LHCN-M2 (cell line): ENCODE measurements at places on chromosomes 7 and 10. TPM values are rescaled to one million over a fixed set of nuclear protein-coding genes. Genes with fewer than 3 reads are reported as not detected.

GRCh38 chr7:4650433-4651047 lies 31.6 kb upstream of the FOXK1 start:
- DNase-seq = no peak

GRCh38 chr10:110525349-110526260 lies 27.9 kb downstream of the DUSP5 start:
- peak; percentile 70 for DNase-seq

FOXI2 gene
- not detected in 2 replicates for total RNA-seq

- peak; percentile 35 for DNase-seq
Observed at GRCh38 chr10:94174838-94175237, 181.1 kb downstream of the PLCE1 start.

SPAG6 gene
- total RNA-seq = not detected in 2 replicates

DNA sequence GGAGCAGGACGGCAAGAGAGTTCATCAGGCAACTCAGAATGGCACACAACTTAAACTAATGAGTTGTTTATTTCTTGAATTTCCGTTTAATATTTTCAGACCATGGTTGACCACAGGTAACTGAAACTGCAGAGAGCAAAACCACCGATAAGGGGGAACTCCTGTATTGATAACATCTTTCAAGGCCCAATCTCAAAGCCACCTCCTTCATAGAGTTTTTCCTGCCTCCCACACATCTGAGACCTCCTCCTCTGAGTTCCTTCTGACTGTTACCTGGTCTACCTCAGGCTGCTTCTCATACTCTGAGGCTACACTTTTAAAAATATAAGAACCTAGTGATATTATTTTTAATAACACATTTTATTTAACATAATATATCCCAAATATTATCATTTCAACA lies 341.5 kb upstream of the NPVF start:
- no peak for DNase-seq

CPA2 gene
- not detected in 2 replicates for total RNA-seq

DNA sequence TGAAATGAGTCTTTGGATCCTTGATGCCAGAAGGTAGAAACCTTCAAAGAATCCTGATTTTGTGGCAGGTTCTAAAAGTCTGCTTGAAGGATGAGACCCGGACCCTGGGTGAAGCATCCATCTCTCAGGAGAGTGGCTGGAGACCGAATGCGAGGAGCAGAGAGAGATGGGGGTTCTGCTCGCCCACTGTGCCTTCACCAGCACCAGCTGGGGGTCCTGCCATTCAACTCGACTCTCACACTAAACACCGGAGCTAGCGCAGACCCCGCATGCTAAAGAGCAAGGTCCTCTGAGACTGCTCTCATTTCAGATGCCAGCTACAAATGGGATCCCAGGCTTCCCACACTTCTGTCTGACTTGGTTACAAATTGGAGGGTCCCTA lies 218.4 kb downstream of the GLRX3 start:
- no peak for DNase-seq

DNA sequence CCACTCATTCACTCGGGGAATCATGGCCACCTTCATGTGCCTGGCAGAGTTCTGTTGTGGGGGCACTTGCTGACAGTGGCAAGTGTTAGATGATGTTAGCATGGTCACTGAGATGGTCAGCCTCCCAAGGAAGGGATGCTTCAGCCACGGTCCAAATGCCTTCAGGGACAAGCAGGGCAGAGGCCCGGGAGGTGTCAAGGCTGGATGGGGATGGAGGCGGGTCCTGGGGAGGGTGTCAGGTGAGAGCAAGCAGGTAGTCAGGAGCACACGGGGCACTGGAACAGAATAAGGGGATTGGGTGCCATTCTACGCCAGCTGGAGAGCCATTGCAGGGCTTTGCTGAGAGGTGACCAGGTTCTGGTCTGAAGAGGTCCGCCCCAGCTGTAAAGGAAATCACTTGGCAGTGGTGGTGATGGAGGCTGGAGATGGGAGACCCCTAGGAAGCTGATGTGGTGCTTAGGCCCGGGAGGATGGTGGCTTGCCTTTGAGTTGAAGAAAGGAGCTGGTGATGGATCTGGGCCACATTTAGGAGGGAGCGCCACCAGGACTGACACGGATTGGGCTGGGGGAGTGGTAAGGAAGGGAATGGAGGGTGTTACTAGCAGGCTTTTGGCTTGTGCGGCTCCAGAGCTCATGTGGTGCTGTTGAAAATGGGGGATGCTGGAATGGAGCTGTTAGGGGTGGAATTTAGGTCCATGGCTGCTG lies 24.1 kb downstream of the AGAP3 start:
- DNase-seq = no peak

- no peak for DNase-seq
Observed at GRCh38 chr10:71696628-71697326, 22.8 kb downstream of the C10orf105 start.

- no peak for DNase-seq
Observed at GRCh38 chr7:94615666-94616065, 40.3 kb downstream of the SGCE start.

PCGF6 gene
- 16.1 and 17.2 TPM in 2 replicates for total RNA-seq

GPR37 gene
- total RNA-seq = not detected in 2 replicates

MRC1 gene
- not detected in 2 replicates for total RNA-seq

USP6NL gene
- 11.0 and 11.4 TPM in 2 replicates for total RNA-seq

LOXL4 gene
- total RNA-seq = 0.19 and 0.46 TPM in 2 replicates

DNA sequence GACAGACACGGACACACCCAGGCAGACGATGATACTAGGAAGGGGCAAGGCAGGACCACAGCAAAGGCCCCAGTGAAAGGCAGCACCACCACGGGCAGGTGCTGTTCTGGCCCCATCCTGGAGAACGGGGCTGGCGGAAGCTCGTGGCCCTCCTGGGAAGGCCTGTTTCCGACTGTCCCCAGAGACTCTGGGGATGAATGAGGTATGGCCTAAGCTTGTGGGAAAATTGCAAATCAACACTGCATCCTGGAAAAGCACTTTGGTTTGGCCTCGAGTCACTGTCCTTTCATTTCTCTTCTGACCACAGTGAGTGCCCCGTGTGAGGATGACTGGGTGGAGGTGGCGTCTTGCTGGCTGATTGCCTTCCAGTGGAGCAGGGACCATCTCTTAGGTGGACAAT lies 81.6 kb upstream of the ANLN start:
- no peak for DNase-seq

DNA sequence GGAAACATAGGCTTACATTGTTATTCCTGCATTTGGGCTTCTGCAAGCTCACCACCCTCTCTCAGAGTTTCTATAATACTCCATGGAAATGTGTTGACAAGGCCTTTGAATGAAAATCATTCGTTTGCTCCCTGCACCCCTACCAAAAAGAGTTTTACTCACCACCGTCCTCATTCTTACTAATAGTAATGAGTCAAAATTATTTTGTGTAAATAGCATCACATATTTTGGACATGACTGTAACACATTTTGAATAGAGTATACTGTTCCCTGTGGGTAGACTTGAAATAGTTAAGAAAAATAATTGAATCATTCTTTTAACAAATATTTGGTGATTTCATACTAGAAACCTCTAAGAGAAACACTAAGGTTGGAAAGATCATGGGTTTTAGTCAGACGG lies 84.6 kb downstream of the AKAP9 start:
- peak; percentile 88 for DNase-seq

DNA sequence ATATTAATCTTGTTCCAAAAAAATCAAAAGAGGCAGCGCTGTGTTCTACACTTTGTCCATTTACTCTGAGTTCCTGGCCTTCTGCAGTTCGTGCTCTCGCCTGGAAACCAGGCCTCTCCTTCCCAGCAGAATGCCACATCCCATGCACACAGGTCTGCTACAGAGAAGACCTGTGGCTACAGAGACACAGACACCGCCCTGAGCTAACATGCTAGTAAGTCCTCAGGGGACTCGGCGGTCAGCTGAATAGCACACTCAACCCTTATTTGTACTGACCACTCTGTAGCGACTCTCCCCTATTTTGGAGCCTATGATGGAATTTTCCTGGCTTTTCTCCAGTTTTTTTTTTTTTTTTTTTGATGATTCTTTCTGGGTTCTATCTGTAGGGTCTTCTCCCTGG lies 12.8 kb downstream of the CREB3L2 start:
- peak; percentile 51 for DNase-seq

DNA sequence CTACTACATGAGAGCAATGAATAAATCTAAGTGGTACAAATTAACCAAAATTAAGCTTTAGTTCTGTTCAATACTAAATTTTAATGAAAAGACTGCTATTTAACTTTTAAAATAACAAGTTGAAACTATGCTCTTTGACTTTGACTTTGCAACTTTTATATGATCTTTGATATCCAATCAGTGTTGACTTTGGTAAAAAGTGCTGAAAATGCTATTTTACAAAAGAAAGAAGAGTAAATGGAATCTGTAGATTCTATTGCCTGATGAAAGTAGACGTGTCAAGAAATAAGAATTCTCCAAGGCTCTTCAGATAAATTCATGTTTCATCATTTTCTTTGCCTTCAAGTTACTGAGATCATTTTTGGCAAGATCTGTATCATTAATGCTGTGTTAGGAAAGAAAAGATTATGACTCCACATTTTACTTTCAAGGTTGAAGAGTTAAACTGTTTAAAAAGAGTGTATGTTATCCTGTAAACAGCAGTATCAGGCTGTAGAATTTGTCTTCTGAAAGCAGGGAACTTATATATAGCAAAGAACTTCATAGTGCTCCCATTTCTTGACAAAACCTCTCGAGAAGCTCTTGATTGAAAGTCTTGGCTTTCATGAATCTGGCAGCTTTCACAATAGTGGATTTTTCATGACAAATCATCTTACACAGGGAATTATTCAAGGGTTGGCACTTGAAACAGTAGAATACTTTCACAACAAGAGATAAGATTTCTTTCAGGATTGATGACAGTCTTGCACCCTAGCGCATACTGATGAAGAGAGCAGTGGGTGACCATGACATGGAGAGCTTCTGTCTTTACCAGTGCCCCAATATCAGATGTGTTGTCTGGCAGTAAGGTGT lies 72.1 kb downstream of the PTEN start:
- no peak for DNase-seq

CYP26C1 gene
- total RNA-seq = not detected in 2 replicates

FZD8 gene
- total RNA-seq = 4.1 and 4.2 TPM in 2 replicates

GRCh38 chr7:99000904-99001465 lies 122.7 kb downstream of the TRRAP start:
- DNase-seq = no peak

DNA sequence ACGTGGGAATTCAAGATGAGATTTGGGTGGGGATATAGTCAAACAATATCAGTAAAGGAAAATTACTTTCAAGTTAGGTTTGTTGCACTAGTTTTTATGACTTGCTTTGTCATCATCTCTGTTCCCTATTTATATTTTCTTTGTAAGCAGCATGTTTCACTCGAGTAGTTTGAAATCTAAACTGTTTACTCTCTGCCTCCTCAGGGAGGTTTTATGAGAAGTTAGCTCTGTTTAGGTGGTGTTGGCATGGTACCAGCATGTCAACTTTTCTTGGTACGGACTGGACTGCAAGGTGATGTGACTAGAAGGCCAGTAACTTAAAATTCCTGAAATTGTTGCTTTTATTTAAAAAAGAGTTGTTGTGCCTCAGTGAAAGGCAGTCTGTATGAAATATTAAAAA lies 59.2 kb upstream of the MTPN start:
- peak; percentile 62 for DNase-seq

- no peak for DNase-seq
Observed at GRCh38 chr7:89500084-89500483, 654.2 kb upstream of the STEAP1 start.

DNA sequence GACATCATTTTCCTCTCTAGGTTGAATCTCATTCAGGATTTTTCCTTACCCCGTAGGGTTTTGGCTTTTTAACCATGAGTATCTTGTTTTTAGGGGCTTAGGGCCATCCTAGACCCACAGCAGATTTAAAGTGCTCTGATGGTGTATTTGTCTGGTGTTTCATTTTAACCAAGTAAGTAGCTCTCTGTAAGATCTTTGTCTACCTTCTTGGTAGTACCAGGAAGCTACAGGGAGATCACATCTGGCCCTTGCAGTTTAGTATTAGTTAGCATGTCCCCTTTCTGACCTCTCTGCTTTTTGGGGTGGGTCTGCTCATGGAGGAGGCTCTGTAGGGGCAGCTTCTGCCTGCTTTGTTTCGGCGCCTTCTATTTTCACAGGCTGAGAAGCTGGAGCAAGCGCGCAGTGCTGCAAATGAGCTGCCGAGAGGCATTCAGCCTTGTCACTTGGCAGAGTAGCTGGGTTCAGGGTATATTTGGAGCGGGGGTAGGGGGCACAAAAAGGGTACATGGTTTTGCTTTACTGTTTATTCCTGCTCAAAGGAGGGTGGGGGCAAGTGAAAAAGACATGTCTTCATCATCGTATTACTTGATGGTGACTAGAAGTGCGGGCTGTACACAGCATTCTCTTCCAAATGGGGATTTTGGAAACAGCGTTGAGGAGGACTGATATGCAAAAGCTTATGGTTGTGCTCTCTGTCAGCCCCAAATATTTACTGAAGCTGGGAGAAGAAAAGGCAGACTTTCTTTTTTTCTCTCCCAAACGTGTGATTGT lies 146.3 kb downstream of the CELF2 start:
- DNase-seq = no peak

GRCh38 chr10:87863053-87863943 lies at the start of the genes KLLN and PTEN:
TSS of gene KLLN (minus strand) at chr10:87863533. CDS start at chr10:87862487, 1,046 bp downstream.
TSS of gene PTEN (plus strand) at chr10:87863625. CDS start at chr10:87864470, 845 bp downstream.
- DNase-seq = peak; percentile 91
